Smooth muscle cell of the umbilical artery (primary cell): ENCODE measurements at places on chromosomes 5 and 9. TPM values are rescaled to one million over a fixed set of nuclear protein-coding genes. Genes with fewer than 3 reads are reported as not detected.

The ZNF883 gene
- total RNA-seq = 1.2 and 3.2 TPM in 2 replicates

The FYB1 gene
- under 0.01 TPM in 1 of 2 replicates, not detected in the other for total RNA-seq

The GABRA1 gene
- total RNA-seq = 0.30 TPM in 1 of 2 replicates, not detected in the other

The MYMK gene
- total RNA-seq = not detected in 2 replicates

The SMIM15 gene
- 58.5 and 102 TPM in 2 replicates for total RNA-seq

The DNAH5 gene
- 0.89 and 1.1 TPM in 2 replicates for total RNA-seq

The CBY3 gene
- total RNA-seq = 0.23 TPM in 1 of 2 replicates, not detected in the other

The LVRN gene
- 0.51 and 0.59 TPM in 2 replicates for total RNA-seq

The TNC gene
- total RNA-seq = 193 and 206 TPM in 2 replicates
